Renal cortex interstitium (tissue), 15 donors: ENCODE measurements at places on chromosomes 16 and 17. TPM values are rescaled to one million over a fixed set of nuclear protein-coding genes. Genes with fewer than 3 reads are reported as not detected.

DNA sequence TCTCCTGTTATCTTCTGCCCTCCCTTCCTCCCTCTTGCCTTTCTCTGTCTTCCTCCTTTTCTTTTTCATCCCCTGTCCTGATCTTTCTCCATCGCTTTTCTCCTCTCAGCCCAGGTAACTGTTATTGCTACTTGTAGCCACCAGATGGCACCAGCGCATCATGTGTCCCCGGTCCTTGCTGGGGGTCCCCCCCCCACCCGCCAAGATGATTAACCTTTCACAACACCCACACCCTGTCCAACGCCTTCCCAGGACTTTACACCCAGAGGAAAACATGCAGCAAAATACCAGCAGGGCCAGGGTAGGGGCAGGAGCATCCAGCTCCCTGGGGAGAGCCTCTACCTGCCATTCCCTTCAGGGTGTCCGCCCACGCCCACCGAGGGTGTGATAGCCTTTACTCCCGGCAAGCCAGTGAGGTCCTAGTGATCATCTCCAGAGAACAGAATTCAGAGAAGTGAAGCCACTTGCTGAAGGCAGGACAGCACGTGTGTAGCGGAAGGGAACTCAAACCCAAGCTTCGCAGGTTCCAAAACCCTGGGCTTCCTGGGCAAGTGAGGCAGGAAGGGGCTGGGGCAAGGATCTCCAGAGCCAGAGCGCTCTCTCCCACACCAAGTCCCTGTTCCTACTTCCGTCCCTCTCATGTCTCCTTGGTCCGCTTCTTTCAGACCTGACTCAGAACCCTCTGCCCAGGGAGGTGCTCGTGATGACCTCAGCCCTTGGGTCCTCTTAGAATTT is 13.4 kb upstream of the TAC4 start:
- no peak for DNase-seq

- no peak for DNase-seq
Measured at GRCh38 chr17:73165616-73166404, 1.0 kb downstream of the SSTR2 start.

DNA sequence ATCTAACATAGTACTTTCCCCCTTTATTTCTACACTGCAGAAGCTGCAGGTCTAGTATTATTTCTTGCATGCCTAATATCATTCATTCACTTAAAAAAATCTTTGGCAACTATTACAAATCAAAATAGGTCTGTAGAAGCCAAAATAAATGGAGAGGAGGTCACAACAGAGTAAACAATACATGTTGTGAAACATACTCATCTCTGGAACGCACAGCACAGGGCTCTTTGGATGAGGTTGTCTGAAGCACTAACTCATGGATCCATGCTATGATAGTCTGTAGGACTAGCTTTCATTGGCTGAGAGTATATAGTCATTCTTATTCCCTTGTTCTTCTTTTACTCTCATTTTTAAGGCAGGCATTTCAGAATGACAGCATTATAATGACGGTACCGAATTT is 21.3 kb downstream of the MYO1D start:
- DNase-seq: no peak

Gene C1QTNF8
- not detected for polyA plus RNA-seq

Gene FN3K
- polyA plus RNA-seq: 31.7 TPM
